CD14-positive monocyte (primary cell): ENCODE measurements at places on chromosomes 5 and 9. TPM values are rescaled to one million over a fixed set of nuclear protein-coding genes. Genes with fewer than 3 reads are reported as not detected.

Gene STPG3
- polyA plus RNA-seq: not detected

Gene ANKRD18A
- polyA plus RNA-seq: not detected

Gene CACNA1B
- polyA plus RNA-seq: not detected

Gene PTGS1
- polyA plus RNA-seq: 20.5 TPM

Gene ROPN1L
- 1.9 TPM for polyA plus RNA-seq
